NCI-H2081 (cell line): ENCODE measurements at places on chromosomes 3 and 15.

DNA sequence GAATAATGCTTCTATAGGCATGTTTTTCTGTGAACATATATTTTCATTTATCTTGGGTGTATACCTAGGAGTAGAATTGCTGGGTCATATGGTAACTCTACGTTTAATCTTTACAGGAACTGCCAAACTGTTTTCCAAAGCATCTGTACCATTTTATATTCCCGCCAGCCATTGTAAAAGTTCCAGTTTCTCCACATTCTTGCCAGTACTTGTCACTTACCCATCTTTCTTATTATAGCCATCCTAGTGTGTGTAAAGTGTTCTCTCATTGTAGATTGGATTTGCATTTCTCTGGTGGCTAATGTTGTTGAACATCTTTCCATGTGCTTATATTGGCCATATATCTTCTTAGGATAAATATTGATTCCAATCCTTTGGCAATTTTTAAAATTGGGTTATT is 31.2 kb upstream of the CFAP20DC start:
- no peak for DNase-seq

DNA sequence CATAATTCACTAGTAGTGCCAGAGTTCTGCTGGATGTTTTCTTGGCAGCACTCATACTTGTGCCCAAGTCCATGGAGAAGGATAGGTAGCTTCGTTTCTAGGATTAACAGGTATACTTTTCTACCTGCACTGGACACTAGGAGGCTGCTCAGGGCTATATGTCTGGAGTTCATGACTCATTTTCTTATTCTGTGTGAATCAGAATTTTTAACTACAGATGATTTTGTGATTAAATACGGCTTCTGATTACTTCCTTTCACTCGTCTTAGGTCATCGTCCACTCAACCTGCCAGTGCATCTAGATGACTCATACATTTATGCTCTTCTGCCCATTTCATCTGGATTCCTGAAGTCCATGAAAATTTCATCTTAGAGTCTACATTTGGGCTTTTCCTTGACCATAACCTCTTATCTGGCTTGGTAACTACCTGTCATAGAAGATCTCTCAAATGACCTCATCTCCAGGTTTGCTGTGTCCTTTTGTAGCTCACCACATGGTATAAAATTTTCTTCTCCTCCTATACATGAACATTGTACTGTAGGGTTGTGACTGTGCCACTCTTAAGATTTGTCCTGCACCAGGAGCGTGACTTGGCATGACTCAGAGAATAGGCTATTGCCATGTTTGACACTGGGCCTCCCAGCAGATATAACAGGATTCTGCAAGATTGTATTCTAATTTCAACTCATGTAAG is 66.7 kb upstream of the GCSAM start:
- DNase-seq, result no peak

DNA sequence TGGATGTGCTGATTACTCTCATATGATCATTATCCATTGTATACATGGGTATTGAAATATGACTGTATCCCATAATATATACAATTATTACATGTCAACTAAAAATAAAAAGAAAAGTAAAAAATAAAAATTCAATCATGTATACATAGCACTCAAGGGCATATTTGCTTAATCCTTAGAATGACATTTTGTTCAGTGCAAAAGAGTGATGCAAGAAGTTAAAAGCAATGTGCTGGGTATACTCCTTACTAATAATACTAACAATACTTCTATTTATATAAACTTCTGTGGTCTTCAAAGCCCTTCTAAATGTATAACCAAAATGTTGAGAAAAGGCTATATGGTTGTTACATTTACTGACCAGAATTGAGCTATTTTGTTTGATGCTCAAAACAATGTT is 23.2 kb upstream of the TM4SF1 start:
- no peak for DNase-seq

DNA sequence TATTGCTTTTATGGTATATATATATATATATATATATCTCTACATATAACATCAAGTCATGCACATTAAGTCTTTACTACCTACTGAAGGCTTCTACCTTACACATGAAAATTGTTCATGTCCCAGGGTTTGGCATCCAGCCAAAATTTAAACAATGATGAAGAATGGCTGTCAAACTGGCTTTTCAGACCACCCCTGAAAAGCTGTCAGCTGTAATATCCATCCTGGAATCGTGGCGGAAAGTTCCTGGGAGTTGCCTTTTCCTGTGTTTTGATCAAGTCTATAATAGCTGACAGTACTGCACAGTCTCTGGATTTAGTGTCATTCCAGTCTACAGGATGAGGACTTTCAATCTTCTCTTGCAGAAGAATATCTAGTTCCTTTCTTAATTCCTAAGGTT is 48.3 kb downstream of the DHX36 start:
- DNase-seq, result no peak

GRCh38 chr3:57256844-57257243 is 29.3 kb downstream of the APPL1 start:
- DNase-seq, result no peak

GRCh38 chr3:81154611-81155143 is 606.8 kb downstream of the GBE1 start:
- DNase-seq, result no peak
